ENCODE measurements at places on chromosomes 1 and 21. TPM values are rescaled to one million over a fixed set of nuclear protein-coding genes. Genes with fewer than 3 reads are reported as not detected.

Gene NBPF14
- total RNA-seq, result 16.6 TPM

Gene CSTB
- total RNA-seq, result 30.1 TPM

- DNase-seq, result no peak
Observed at GRCh38 chr1:12065872-12066271, 2.8 kb downstream of the TNFRSF8 start.

GRCh38 chr1:65064981-65065380, 83.0 kb upstream of the AK4 start:
- no peak for DNase-seq

DNA sequence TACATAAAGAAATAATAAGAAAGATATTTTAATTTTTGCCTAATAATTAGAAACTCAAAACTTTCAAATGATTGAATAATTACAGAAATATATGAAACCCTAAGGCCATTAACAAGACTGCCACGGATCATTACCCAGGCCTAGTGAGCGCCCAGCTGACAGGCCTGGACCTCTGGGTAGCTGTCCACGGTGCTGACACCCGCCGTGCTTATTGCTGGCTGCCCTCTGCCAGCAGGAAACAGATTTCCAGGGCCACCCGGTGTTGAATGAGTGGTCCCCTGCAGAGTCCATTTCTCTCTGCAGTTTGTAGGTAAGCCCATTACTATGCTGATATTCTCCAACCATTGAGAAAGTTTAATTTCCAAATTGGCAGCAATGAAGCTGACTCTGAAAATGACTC, 254.4 kb upstream of the GJB5 start:
- no peak for DNase-seq

GRCh38 chr1:76428028-76428427, 353.5 kb downstream of the ST6GALNAC3 start:
- no peak for DNase-seq

- peak; percentile 38 for DNase-seq
Observed at GRCh38 chr1:226737819-226738420, 1.2 kb downstream of the ITPKB start.

- no peak for DNase-seq
Observed at GRCh38 chr1:23558140-23558871, 995 bp downstream of the ID3 start.

- DNase-seq, result no peak
Observed at GRCh38 chr1:211196880-211197279, 62.3 kb upstream of the RCOR3 start.

Data from T-cell (primary cell).